ENCODE measurements at places on chromosomes 6 and 20. TPM values are rescaled to one million over a fixed set of nuclear protein-coding genes. Genes with fewer than 3 reads are reported as not detected.

DNA sequence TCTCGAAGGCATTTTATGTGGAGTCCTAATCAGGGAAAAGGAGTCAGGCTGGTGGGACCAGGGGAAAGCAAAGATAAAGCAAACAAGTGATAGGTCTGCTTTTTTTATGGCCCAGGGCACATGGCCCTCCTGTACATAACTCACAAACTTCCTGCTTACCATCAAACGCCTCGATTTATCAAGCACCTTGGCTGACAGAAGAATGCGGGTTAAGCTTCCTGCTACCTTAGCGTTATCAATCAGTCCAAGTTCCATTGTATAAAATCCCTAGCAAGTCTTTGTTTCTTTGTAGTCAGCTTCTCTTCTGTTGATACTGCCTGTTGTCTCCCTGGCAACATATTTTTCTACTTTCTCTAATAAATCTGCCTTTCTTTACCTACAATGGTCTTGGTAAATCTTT is 4.1 kb upstream of the TRIM27 start:
- DNase-seq: no peak

GRCh38 chr6:28082939-28083338 is 2.6 kb downstream of the ZNF165 start:
- DNase-seq: no peak

- DNase-seq: no peak
Observed at GRCh38 chr20:3658019-3658715, 5.0 kb downstream of the GFRA4 start.

- DNase-seq: no peak
Observed at GRCh38 chr6:40438246-40438887, 148.8 kb downstream of the LRFN2 start.

The PSORS1C2 gene
- total RNA-seq: not detected

DNA sequence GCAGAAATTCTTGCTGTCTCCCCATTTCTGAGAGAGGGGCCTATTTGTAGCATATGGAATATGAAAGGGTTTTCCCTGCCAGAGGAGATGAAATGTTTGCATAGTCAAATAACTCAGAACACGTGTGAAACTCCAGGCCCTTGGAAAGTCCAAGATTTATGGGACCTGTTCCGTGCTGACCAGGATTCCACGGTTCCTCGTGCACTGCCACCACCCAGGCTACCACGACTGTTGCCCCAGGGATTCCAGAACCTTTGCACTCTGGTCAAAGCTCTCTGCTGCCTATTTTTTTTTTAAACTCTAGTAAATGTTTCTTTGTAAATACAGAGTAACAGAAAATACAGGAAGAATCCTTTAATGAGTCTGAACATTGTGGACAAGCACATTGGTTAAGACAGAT is 35.0 kb downstream of the MYLK4 start:
- DNase-seq: no peak

The HRH3 gene
- total RNA-seq: not detected

GRCh38 chr6:4220558-4220957 is 85.2 kb upstream of the ECI2 start:
- no peak for DNase-seq

GRCh38 chr6:169650959-169651292 is 50.9 kb downstream of the WDR27 start:
- no peak for DNase-seq

- DNase-seq: no peak
Observed at GRCh38 chr20:58242824-58243223, 14.4 kb upstream of the ANKRD60 start.

GRCh38 chr6:122947355-122947754 is 48.7 kb upstream of the CLVS2 start:
- no peak for DNase-seq

The TMEM170B gene
- 4.5 TPM for total RNA-seq

The PLCB4 gene
- total RNA-seq: 27.2 TPM

- no peak for DNase-seq
Observed at GRCh38 chr6:101302593-101302992, 90.9 kb upstream of the GRIK2 start.

- DNase-seq: no peak
Observed at GRCh38 chr6:166266336-166266735, 41.9 kb downstream of the PRR18 start.

The CDSN gene
- total RNA-seq: 0.17 TPM

The SEL1L2 gene
- total RNA-seq: 0.52 TPM

- DNase-seq: peak; percentile 45
Observed at GRCh38 chr6:129115471-129115870, 232.5 kb downstream of the LAMA2 start.

DNA sequence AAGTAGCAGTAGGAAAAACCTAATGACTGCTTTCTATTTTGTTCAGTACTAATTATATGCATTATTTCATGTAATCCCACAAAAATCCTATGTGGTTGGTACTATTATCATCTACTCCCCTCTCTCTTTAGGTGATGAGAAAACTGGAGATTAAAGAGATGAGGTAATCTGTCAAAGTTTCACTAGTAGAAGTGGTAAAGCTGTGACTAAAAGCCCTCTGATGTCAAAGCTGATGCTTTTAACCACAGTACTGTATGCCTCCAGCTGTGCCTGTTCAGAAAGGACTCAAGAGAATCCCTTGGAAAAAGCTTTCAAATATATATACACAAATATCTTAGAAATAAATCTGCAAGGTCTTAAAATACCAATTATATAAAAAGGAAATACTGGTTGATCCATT is 38.0 kb downstream of the PHIP start:
- no peak for DNase-seq

The SCRT2 gene
- not detected for total RNA-seq

DNA sequence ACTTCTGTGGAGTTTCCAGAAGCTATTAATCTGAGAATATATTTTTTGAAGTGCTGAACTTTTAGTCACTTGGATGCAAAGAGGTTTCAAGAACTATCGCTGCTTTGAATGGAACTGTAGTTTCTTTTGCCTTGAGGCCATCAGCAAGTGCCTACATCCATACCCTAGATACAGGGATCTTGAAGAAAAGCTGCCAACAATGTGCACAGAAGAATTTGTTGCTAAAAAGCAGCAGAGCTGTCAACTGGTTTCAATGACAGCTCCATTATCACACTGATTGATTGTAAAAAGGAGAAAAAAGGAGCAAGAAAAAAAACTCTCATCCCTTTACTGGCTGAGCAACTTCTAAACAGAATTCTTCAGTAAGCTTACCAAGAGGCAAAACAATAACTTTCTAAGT is 251.0 kb upstream of the NRSN1 start:
- no peak for DNase-seq

GRCh38 chr6:37047689-37048402 is 42.4 kb downstream of the FGD2 start:
- DNase-seq: no peak

The PRSS16 gene
- total RNA-seq: 35.1 TPM

DNA sequence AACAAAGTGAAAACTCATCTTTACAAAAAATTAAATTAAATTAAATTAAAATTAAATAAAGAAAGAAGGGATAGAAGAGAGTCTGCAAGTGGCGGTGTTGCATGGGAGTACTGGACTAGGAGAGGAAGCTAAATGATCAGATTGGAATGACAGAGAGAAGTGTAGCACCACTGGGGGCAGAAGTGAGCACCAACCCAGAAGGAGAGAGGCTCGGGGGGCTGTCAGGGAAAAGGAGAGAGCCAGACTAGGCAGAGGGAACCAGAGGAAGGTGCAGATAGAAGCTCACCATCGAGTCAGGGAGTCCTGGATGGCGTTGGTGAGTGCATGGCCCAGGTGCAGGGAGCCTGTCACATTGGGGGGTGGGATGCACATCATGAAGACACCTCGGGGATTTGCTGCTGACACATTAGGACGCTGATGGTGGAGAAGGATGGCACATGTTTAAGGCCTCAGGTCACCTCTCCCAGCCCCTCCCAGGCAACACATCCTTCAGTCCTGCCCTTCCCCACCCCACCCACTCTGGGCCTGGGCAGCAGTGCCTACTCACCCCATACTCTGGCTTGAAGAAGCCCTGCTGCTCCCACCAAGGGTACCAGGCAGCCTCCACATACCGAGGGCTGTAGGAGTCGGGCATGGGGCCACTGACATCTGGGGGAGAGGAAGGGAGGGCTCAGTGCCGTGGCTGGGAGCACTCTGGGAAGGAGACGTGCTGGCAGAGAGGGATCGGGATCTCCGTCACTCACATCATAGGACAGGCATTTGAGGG is 4.0 kb downstream of the VARS1 start:
- peak; percentile 37 for DNase-seq

GRCh38 chr6:130223508-130223907 is 757 bp upstream of the SAMD3 start:
- DNase-seq: no peak

GRCh38 chr20:36854348-36855240 is 21.3 kb upstream of the TLDC2 start:
- DNase-seq: no peak

The MLIP gene
- total RNA-seq: 0.20 TPM

GRCh38 chr20:44072384-44072783 is 114.6 kb downstream of the JPH2 start:
- DNase-seq: no peak

DNA sequence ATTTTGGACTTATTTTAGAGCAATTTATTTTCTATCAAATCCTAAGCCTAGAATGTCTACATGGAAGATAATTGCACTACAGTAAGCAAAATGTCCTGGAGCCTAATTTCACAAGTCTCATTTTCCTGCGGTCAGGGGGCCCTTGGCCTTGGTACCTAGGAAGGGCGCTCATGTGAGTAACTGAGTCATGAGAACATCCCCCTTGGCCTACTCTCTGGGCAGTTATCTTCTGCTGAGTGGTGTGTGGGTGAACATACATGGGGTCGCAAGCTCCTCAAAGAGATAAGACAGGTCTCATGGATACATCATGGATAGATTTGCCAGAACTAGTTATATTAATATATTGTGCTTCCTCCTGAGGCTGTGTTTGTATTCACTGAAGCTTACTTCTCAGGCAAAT is 211.2 kb upstream of the MARCKS start:
- no peak for DNase-seq

GRCh38 chr20:63124092-63124781 is 91.7 kb downstream of the YTHDF1 start:
- DNase-seq: no peak

- no peak for DNase-seq
Observed at GRCh38 chr6:78390066-78390465, 477.3 kb upstream of the IRAK1BP1 start.

DNA sequence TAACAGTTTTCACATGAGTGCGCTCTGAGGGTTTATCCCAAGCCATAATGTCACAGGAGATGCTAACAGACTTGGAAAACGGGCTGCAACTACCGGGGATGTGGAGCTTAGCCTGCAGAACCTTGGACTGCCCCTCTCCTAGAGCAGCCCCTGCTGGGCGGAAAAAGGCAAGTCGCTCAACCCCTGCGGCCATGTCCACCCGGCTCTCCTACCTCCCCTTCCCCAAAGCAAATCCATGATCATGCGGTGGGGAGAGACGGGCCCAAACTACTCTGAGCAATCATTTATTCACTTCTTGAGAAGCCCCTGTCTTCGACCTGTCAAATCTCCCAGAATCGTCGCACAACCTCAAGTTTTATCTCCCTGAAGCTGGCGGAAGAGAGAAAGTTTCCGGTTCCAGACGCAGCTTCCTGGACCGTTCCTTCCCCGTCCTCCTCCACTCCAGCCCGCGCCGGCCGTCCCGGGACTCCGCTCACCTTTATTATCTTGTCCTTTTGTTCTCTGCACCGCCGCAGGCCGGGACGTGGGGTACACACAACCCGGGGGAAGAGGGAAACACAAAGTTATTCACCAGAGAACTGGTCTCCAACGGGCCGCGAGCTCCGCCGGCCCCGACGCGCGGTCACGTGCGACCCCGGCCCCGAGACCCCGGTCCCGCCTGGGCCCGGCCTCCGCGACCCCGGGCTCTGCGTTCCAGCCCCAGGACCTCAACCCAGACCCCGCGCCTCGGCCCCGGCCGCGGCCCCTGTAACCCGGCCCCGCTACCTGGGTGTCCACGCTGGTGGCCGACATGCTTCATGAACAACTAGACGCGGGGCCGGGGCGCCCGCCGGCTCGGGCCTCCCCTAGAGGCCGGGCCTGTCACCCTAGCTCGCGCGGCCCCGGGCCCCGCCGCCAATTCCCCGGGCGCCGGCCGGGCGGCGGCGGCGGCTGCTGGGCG is 560 bp downstream of the YTHDF1 start:
- no peak for DNase-seq

- DNase-seq: no peak
Observed at GRCh38 chr6:149305372-149305771, 12.1 kb upstream of the TAB2 start.

The STMND1 gene
- 2.2 TPM for total RNA-seq

- DNase-seq: no peak
Observed at GRCh38 chr6:109095835-109096084, 453 bp downstream of the CEP57L1 start.

The RGS17 gene
- 3.5 TPM for total RNA-seq

DNA sequence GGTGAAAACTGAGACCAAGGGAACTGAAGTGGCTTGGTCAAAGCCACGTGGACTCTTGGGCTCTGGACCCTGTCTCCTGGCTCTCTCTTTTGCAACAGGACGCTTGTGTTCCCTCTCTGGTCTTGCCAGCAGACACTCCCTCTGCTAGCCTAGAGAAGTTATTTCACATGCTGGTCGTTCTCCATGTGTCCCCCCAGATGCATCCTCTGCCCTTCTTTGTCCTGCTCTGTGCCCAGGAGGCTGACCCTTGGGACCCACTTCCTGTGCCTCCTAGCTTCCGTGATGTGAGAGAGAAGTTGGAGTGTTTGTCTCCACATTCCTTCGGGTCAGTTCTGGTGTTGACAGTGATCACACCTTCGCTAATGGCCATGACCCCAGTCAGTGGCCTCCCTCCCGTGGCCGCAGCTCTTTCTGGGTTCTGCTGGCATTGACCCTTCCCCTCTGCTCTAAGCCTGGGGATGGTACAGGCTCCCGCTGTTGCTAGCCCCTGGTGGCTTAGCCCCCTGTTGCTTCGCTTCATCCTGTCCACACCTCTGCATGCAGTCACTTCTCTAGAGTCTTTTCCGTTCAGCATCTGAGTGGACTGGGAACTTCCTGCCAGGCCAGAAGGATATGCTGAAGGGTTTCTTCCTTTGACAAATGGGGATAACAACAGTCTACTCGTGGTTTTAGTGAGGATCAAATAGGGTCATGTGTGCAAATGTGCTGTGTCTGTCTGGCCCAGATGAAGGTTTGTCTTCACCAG is 70.1 kb upstream of the BMP2 start:
- no peak for DNase-seq

The SAMD3 gene
- total RNA-seq: 2.2 TPM

DNA sequence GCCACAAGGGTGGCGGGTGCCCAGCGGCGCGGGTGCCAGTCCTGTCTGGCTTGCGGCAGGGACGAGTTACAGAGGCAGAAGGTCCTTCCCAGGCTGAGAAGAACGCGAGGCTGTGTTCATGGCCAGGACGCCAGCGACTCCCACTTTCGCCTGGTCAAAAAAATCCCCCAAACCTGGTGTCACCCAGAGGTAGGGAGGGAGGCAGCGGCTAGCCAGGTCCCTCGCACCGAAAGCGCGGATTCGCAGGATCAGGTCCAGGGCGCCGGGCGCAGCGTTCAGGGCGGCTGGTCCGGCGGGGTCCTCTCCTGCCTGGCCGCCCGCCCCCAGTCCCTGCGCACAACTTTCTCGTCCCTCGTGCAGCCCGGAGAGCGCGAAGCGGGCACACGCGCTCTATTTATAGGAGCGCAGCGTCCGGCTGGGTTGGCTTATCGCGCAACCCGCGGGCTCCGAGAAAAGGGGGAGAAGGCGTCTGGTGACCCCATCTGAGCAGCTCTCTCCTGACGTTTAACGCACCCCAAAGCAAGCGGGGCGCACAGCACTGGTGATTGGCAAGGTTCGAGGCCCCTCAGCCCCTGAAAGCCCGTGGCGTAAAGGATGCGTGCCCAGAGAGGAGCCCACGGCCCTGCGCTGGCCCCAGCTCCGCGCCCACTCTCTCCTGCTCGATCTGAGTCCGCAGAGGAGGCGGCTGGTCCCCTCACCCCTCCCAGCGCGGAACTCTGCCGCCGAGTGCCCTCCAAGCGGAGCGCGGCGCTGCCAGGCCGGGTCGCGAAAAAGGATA is 519 bp downstream of the CBLN4 start:
- DNase-seq: no peak

- DNase-seq: no peak
Observed at GRCh38 chr6:13177664-13178063, 150.7 kb downstream of the TBC1D7 start.
